ENCODE measurements at places on chromosomes 13 and 19.
A peak's percentile ranks its signal among the peaks of the same experiment; 100 is the strongest.

DNA sequence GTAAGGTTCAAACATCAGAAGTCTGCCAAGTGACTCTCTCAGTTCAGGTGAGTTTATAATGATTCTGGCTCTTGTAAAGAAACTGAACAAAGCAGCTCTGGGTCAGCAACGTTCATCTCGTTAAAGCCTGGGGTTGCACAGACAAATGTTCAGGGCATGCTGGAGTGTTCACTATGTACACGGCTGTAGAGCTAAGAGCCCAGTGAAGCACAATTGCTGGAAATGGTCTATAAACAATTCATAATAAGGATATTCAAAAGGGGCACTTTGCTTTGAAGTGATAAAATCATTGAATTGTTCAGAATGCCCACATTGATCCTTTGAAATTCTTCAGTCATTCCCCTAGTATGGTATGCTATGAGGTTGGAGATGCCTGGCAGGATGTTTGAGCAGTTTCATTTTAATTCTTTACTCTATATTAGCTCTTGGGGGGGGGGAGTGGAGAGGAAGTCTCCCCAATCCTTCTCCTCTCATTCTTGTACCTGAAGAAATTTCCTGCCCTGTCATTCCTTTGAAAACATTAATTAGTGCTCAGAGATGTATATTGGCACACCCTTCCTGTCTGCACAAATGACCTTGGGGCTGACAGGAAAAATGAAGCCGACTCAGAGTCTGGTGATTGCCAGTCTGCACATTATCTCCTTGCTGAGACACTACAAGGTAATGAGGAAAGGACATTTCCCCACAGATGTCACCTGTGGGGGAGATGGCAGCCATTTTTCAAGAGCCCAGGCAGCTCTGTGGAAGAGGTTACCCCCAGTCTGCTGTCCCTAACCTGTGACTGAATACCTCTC lies 145.5 kb downstream of the DLEU7 start:
- DNase-seq = no peak

DNA sequence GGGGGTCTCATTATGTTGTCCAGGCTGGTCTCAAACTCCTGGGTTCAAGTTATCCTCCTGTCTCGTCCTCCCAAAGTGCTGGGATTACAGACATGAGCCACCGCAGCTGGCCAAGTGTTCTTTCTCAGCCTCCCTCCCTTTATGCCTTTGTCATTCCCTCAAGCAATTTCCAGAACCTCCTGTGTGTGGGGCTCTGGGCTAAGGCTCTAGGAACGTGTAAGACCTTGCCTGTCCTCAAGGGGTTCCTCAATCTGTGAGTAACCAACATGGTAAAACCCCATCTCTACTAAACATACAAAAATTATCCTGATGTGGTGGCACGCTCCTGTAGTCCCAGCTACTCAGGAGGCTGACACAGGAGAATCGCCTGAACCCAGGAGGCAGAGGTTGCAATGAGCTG lies 15.5 kb upstream of the SPACA4 start:
- DNase-seq = no peak

- peak; percentile 41 for DNase-seq
These were observed 463 bp upstream of the TSC22D1 start for GRCh38 chr13:44576351-44577235.

- no peak for DNase-seq
These were observed 60.8 kb downstream of the CCNA1 start for GRCh38 chr13:36493046-36493445.

GRCh38 chr13:36925603-36926002 lies 5.6 kb upstream of the SMAD9 start:
- DNase-seq = no peak

- DNase-seq = no peak
These were observed 19.1 kb upstream of the TEX101 start for GRCh38 chr19:43395561-43395960.

GRCh38 chr13:110418944-110419343 lies 111.9 kb downstream of the COL4A2 start:
- no peak for DNase-seq

DNA sequence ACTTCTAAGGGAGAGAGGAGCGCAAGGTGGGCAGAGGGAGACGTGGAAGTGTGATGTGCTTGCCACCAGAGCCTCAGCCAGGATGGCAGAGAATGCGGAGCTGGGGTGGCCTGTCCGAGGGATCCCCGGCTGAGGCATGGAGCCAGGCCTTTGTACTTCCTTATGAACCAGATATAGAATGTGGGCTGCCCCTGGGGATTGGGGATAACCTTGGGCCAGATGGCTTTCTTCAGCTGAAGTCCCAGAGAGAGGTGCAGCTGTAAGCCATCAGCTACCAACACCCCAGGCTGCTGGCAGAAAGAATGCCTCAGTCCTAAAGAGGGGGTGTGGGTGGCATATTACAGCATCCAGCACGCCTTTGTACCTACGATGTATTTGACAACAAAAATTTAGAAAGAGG lies 25.5 kb upstream of the FBXO17 start:
- DNase-seq = no peak

GRCh38 chr19:34345947-34346351 lies 19.0 kb upstream of the GPI start:
- DNase-seq = peak; percentile 36

DNA sequence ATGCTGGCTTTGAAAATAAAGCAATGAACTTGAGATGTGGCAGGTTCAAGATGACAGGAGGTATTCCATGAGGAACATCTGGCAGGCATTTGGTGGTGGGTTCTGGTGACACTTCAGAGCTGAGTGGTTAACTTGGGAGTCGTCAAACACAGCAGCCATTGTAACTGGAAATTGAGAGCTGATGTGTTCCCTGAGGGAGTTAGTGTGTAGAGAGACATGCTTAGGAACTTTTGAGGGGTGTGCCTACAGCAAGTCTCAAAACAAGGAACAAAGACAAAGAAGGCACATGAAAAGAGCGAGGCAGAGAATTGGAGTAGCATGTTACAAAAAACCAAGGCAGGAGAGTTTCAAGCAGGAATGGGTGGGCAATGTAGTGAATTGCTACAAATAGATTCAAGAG lies 53.9 kb upstream of the KL start:
- no peak for DNase-seq

GRCh38 chr13:42486711-42487198 lies 87.2 kb upstream of the TNFSF11 start:
- DNase-seq = no peak

- DNase-seq = no peak
These were observed 66.4 kb downstream of the MBNL2 start for GRCh38 chr13:97288486-97288900.

DNA sequence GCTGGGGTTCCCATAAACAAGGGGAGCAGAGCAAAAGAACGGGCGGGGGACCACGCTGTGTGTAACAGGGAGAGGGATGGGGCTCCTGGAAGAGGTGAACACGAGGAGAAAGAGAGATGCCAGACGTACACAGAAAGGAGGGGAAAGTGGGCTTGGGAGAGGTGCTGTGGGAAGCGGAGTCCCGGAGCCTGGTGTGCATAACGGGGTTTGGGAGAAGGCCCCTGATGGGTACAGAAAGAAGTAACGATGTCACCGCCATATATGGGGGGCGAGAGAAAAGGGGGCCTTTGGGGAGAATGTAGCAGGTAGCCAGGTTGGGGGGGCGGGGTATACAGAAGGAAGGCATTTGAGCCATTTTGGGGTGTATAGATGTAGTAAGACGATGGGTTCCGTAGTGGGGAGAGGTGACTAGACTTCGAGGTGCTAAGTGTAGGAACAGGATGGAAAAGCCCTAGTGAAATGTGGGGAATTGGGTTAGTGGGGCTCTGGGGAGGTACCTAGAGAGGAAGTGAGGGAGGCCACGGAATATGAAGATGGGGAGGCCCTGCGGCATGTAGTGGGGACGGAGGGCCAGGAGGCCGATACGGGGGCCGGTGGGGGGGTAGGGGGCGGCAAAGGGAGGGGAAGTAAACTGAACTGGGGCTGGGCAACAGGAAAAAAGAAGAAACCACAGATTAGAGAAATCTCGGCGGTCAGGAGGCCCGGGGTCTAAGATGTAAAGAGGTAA lies 787 bp downstream of the ZNF580 start:
- no peak for DNase-seq

GRCh38 chr13:67791047-67791446 lies 560.9 kb upstream of the PCDH9 start:
- no peak for DNase-seq

DNA sequence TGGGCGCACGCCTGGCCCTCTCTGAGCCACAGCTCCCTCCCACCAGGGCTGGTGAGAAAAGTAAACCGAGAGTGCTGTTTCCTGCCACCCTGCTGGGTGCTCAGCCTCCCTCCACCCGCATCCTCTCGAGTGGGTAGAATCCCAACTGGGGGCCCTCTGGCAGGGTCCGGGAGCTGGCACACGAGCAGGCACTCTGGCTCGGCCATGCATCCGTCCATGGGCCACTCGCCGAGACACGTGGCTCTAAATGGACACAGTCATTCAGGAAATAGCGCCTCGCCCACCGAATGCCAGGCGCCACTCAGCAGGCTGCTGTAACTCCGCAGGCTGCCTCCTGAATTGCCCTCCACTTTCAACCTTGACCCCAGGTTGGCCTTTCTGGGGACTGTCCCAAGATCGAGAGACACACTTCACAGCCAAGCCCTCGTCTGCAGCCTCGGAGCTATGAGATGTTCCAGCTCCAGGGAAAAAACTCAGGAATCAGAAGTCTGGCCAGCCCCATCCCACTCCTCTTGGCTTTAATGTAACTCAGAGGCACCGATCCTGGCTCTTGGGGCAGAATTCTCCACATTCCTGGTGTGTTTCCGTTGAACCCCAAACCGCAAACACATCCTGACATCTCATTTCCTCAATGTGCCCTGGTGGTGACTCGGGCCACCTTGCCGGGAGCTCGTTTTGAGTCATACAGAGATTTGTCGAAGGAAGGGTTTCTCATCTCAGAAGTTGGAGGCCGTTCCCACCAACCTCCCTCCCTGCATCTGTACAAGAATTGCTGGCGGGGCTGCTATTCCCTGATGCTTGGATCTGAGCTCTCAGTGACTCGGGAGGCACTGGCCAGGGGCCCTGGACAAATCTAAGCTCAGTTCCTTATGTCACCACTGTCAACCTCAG lies 14.1 kb downstream of the KLF2 start:
- DNase-seq = no peak

- DNase-seq = no peak
These were observed 370.7 kb downstream of the HS6ST3 start for GRCh38 chr13:96460609-96461008.

GRCh38 chr13:42477596-42478190 lies 96.3 kb upstream of the TNFSF11 start:
- DNase-seq = no peak

DNA sequence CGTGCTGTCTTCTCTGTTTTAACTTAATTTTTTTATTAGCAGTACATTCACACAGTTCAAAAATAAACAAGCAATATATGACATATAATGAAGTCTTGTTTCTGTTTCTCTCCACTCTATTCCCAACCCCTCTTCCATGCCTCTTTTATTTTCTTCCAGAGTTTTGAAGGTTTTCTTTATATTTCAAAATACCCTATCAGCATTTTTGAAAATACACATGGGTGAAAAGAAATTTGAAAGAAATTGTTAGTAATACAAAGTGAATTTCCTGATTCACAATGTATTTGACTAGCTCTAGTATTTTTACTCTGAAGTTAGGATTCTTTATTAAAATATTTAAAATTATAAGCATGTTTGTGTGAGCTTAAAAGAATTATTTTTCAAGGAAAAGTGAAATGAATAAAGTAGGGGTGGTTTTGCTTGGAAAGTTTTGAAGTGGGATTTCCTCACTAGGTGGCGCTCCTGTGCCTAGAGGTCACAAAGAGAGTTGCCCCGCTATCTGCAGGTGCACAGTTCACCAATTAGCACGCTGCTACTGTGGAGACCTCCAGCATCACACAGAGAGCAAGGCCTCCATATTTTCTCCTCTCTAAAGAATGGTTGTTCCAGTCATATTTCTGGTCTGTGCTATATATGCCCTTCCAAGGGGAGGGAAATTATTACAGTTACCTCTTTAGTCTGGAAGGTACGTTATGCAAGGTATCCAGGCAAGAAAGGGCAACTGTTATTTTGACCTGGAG lies 37.6 kb downstream of the SOX21 start:
- DNase-seq = peak; percentile 15

DNA sequence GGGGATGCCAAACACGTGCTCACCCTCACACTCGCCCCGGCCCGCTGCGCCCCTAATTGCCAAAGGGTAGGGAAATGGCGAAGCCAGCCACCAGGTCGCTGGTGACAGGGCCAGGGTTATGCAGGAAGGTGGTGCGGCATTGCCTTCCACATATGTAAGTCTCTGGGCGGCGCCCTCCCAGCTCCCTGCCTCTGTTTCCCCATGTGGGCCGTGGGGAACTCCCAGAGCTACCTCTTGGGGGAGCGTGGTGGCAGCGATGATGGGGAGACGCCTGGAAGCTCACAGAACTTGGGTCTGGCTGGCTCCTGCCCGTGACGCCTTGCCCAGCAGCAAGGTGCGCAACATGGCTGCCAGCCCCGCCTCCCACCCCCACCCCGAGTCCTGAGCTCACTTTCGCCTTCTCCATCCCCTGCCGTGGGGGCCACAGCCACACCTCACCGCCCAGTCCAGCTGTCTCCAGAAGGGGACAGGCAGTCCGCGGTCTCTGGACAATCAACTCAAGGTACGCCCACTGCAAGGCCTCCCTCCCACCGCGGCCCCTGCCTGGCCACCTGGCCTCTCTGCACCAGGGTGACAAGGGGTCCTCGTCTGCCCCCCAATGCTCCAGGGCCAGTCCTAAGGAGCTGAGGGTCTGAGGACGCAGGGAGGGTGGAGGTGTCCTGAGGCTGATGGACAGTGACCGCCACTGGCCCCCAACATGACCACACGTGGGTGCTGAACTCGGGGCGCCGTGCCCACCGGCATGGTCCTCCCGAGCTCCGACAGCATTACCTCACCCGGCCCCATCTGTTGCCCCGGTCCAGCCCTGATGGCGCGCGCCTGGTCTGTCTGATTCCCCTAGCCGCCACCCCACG lies 6.6 kb downstream of the C19orf25 start:
- DNase-seq = no peak

GRCh38 chr19:18741124-18742121 lies 49.7 kb downstream of the COMP start:
- no peak for DNase-seq

DNA sequence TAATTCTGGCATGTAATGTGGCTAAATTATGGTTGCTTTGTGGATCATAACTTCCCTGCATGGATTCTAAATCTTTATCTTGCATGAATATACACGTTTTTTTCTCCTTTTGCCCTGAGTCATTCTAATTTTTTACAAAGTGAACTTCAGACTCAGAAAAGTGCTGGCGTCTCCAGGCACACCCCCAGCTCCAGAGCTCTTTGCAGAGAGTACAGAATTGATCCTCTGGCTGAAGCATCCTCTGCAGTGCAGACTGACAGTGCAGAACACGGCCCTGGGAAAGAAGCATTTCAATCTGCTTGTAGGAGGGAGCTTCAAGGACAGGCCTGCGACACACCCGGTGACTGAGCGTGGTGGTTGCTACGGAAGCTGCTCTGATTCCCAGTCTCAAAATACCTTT lies 228.1 kb downstream of the FGF9 start:
- no peak for DNase-seq

DNA sequence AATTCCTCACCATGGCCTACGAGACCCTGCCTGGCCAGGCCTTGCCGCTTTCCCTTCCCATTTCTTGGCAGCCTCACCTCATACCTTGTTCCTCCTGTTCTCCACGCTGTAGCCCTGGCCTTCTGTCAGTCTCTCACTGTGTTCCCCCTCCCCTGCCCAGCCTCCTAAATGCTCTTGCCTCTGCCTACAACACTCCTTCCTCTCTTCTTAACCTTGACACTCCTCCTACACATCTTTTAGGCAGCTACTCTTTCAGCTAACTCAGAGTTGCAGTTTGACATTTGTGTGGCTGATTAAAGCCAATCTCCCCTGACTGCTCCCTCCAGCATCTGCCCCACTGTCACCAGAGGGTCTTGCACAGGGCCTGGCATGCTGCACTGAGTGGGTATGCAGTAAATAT lies 150.8 kb downstream of the FLT1 start:
- DNase-seq = no peak

- DNase-seq = no peak
These were observed 56.1 kb downstream of the ENOX1 start for GRCh38 chr13:43730642-43731041.

All from T-helper 1 cell (primary cell).